SK-N-SH (cell line): ENCODE measurements at places on chromosomes 2 and 18. TPM values are rescaled to one million over a fixed set of nuclear protein-coding genes. Genes with fewer than 3 reads are reported as not detected.

DNA sequence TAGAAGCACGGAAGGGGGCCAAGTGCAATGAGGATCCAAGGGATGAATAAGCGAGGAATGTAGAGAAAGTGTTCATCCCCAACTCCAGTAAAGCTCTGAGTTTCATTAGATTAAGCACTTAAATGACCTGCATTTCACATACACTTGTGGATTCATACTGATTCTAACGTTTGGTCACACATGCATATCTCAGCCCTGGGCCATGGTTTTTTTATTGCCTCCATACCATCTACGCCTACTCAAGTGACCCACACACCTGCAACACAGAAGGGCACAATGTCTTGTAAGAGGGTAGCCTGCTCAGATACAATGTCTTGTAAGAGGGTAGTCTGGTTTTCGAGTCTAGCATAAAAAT, 566 bp upstream of the MRPS5 start:
- no peak overlapping the region for H3K27ac ChIP-seq
- H3K4me1 ChIP-seq, result peaks cover 3% of the 10 kb centered on the region; the same call in 1 of the 2 replicates
- H3K4me3 ChIP-seq, result peak overlapping the region; percentile 77
- no peak for DNase-seq

DNA sequence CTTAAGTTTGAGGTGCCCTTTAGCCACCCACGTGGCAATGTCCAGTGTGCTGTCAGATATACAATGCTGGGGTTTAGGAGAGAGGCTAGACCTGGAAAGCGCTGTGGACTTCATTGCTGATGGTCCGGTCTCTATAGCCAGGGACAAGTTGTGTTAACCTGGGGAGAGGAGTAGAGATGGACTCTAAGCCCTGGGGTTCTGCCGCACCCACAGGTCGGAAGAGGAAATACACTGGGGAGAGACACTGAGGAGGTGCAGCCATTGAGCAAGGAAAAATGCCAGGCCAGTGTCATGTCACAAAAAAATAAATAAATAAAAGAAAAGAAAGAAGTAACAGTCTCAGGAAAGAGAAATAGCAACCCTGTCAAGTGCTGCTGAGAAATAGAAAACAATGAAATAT, 106.9 kb upstream of the CBLN2 start:
- H3K36me3 ChIP-seq, result no peaks in the 10 kb centered on the region
- H3K27me3 ChIP-seq, result no peaks in the 10 kb centered on the region
- H3K27ac ChIP-seq, result no peak overlapping the region
- no peak overlapping the region for H3K4me3 ChIP-seq
- no peaks in the 10 kb centered on the region for H3K4me1 ChIP-seq

GRCh38 chr2:145547620-145548019, 1027.7 kb upstream of the ZEB2 start:
- H3K36me3 ChIP-seq, result no peaks in the 10 kb centered on the region
- H3K4me3 ChIP-seq, result no peak overlapping the region
- no peaks in the 10 kb centered on the region for H3K4me1 ChIP-seq
- no peaks in the 10 kb centered on the region for H3K27me3 ChIP-seq
- H3K27ac ChIP-seq, result no peak overlapping the region
- no peak for DNase-seq

Gene FTCDNL1
- polyA plus RNA-seq, result not detected in 2 replicates

GRCh38 chr2:118264232-118264990, 176.1 kb downstream of the INSIG2 start:
- H3K27ac ChIP-seq, result no peak overlapping the region
- no peak for DNase-seq
- no peaks in the 10 kb centered on the region for H3K27me3 ChIP-seq
- H3K4me1 ChIP-seq, result no peaks in the 10 kb centered on the region

GRCh38 chr18:55576001-55576400, 12.0 kb downstream of the TCF4 start:
- no peak overlapping the region for H3K27ac ChIP-seq
- no peaks in the 10 kb centered on the region for H3K27me3 ChIP-seq
- peaks cover 36% of the 10 kb centered on the region for H3K36me3 ChIP-seq
- no peak overlapping the region for H3K4me3 ChIP-seq
- no peak for DNase-seq

Gene RAB17
- polyA plus RNA-seq, result 0.10 and 0.19 TPM in 2 replicates

- H3K4me1 ChIP-seq, result no peaks in the 10 kb centered on the region
- H3K4me3 ChIP-seq, result no peak overlapping the region
- DNase-seq, result no peak
- no peak overlapping the region for H3K27ac ChIP-seq
- no peaks in the 10 kb centered on the region for H3K27me3 ChIP-seq
Observed at GRCh38 chr2:7169593-7169992, 252.4 kb downstream of the RNF144A start.

Gene PRKRA
- polyA plus RNA-seq, result 35.7 and 44.3 TPM in 2 replicates

Gene PXDN
- 76.8 and 146 TPM in 2 replicates for polyA plus RNA-seq

GRCh38 chr2:9983401-9984216, 32.1 kb downstream of the GRHL1 start:
- H3K27ac ChIP-seq, result peak overlapping the region; percentile 74; the same call in 1 of the 2 replicates
- H3K36me3 ChIP-seq, result no peaks in the 10 kb centered on the region
- no peak for DNase-seq
- peaks cover 25% of the 10 kb centered on the region for H3K4me1 ChIP-seq

- H3K36me3 ChIP-seq, result peaks cover 52% of the 10 kb centered on the region; the same call in 1 of the 2 replicates
- no peak for DNase-seq
- H3K27me3 ChIP-seq, result no peaks in the 10 kb centered on the region
Observed at GRCh38 chr2:33190393-33190937, 243.7 kb downstream of the LTBP1 start.

DNA sequence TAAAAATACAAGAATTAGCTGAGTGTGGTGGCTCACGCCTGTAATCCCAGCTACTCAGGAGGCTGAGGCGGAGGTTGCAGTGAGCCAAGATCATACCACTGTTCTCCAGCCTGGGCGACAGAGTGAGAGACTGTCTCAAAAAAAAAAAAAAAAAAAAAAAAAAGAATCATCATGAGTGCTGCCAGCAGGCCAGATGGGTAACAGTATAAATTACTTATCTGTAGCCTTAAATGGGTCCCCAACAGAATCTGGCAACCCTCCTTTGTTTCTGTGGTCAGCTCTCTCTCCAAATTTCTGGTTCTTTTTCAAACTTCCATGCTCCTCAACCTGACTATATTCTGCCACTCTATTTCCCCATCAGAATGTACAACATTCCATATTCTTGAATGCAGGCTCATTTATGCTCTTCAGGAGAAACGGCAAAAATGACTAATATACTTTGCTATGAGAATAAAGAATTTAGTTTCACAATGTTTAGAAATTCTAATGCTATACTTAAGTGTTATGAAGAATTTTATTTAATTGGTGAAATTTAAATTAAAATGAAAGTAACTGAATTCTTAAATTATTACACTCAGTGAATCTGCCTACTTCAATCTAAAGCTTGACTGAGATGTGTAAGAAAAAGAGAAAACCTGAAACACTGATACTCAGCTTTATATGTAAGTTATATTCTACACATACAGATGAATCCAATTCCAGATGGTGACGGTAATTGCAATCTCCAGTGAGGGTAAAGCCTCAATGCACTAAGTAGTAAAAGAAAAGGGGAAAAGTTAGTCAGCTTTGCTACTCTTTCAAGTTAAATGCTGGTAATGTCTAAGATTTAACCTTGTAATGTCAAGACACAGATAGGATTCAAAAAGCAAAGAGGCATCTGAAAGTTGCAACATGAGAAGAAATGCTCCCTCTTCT, 24.8 kb downstream of the LPIN2 start:
- no peak for DNase-seq
- H3K27ac ChIP-seq, result no peak overlapping the region; the same call in 1 of the 2 replicates
- H3K4me3 ChIP-seq, result no peak overlapping the region; the same call in 1 of the 2 replicates
- peaks cover 18% of the 10 kb centered on the region for H3K36me3 ChIP-seq
- H3K27me3 ChIP-seq, result no peaks in the 10 kb centered on the region

DNA sequence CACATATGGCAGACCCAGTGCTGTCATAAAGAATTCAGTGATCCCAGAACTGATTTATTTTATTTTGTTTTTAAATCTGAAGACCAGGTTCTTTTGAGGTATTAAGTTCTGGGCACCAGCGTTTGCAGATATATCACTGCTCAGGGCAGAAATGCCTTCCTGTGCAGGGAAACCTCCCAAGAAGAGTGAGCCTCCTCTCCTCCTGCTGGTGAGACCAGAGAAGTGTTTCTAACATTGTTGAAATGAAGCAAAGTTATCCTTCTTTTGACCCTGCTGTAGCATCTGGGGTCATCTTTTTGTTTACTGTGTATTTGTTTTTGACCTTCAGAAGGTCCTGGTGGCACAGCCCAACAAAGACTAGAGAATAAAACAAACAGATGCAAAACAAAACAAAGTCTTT, 94.0 kb downstream of the AQP4 start:
- no peak overlapping the region for H3K4me3 ChIP-seq
- no peaks in the 10 kb centered on the region for H3K27me3 ChIP-seq
- peak overlapping the region; percentile 91; the same call in 1 of the 2 replicates for H3K27ac ChIP-seq
- H3K36me3 ChIP-seq, result no peaks in the 10 kb centered on the region
- no peak for DNase-seq

Gene SLC4A1AP
- 9.4 and 9.8 TPM in 2 replicates for polyA plus RNA-seq

DNA sequence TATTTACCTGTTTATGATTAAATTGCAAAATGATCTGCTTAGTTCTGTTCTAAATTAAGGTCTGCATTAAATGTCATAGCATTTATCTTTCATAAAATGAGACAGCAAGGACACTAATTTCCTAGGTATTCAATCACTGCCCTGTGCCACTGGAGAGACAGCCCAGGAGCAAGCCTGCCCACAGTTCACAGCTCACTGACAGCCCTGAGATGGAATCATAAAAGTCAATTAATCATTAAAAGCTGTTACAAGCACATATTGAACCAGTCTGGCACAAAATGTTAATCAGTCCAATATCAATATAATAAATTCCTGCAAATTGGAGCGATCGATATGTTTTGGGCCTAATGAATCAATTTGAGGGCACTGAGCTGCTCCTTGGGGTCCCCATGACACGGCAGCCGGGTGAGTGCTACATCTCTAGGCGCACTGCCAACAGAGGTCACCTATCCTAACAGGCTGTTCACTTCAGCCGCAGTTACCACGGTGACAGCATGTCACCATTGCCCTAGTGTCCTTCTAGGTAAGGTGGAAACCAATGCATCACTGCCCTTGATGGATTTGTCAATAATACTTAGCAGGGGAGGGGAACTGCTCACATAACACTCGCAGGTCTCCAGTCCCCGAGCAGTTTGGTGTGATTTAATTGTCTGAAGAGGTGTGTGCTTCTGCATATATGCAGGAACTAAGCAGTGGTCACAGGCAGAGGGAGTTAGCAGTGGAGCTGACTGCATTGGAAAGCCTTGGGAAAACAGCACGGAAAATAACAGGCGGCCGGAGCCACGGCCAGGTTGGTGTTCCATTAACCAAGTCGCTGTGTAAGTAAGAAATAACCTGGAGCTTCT, 47.3 kb downstream of the POU3F3 start:
- no peaks in the 10 kb centered on the region for H3K36me3 ChIP-seq
- H3K4me3 ChIP-seq, result no peak overlapping the region
- DNase-seq, result no peak
- H3K4me1 ChIP-seq, result no peaks in the 10 kb centered on the region
- no peak overlapping the region for H3K27ac ChIP-seq

GRCh38 chr2:215476424-215476823, 40.6 kb upstream of the FN1 start:
- no peaks in the 10 kb centered on the region for H3K27me3 ChIP-seq
- H3K4me1 ChIP-seq, result no peaks in the 10 kb centered on the region
- no peak overlapping the region; the same call in 1 of the 2 replicates for H3K27ac ChIP-seq

Gene EHD3
- 45.3 and 45.4 TPM in 2 replicates for polyA plus RNA-seq

Gene VIT
- polyA plus RNA-seq, result not detected in 2 replicates

- no peak overlapping the region for H3K4me3 ChIP-seq
- H3K27me3 ChIP-seq, result no peaks in the 10 kb centered on the region
- H3K4me1 ChIP-seq, result no peaks in the 10 kb centered on the region
- H3K27ac ChIP-seq, result no peak overlapping the region
- H3K36me3 ChIP-seq, result no peaks in the 10 kb centered on the region
- DNase-seq, result no peak
Observed at GRCh38 chr2:120586507-120587278, 149.0 kb upstream of the GLI2 start.

DNA sequence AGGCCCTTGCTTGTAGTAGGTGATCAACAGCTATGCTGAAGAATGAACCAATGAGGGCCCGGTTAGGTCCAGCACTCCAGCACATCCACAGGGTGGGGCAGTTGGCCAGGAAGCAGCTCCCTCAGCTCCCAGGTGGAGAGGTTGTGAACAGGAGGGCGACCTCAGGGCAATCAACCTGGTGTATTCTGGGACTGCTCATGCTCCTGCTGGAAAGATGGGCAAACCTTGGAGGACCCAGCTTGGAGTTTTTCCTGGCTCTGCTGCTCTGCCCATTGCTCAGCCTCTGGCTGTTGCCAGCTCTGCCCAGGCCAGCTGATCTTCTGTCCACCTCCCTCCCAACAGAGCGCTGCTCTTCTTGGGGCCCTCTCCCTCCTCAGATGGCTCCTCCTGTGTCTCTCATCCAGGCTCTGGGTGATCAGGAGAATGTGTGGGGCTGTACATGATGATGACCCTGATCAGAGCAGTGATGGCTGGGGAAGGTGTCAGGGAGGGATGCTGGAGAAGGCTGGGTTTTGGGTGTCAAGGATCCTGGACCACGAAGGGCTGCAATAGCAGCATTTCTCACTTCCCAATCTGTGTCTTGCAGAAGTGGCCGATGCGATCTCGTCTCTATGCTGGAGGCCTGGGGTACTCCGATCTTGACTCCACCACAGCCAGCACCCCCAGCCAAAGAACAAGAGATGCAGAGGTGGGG, 3.4 kb downstream of the TCF23 start:
- peaks cover 4% of the 10 kb centered on the region; the same call in 1 of the 2 replicates for H3K27me3 ChIP-seq
- no peak overlapping the region for H3K4me3 ChIP-seq
- H3K27ac ChIP-seq, result no peak overlapping the region
- H3K36me3 ChIP-seq, result no peaks in the 10 kb centered on the region
- H3K4me1 ChIP-seq, result no peaks in the 10 kb centered on the region

Gene GPR45
- not detected in 2 replicates for polyA plus RNA-seq

Gene EPB41L3
- polyA plus RNA-seq, result 0.15 and 0.84 TPM in 2 replicates

Gene CCDC74A
- polyA plus RNA-seq, result 16.6 and 21.3 TPM in 2 replicates

- no peak overlapping the region for H3K4me3 ChIP-seq
- no peak overlapping the region for H3K27ac ChIP-seq
- no peaks in the 10 kb centered on the region for H3K36me3 ChIP-seq
- H3K4me1 ChIP-seq, result no peaks in the 10 kb centered on the region
- no peaks in the 10 kb centered on the region for H3K27me3 ChIP-seq
Observed at GRCh38 chr2:234328444-234328990, 168.4 kb downstream of the ARL4C start.

GRCh38 chr18:79912409-79912991, 39.0 kb downstream of the SLC66A2 start:
- H3K4me3 ChIP-seq, result no peak overlapping the region
- no peaks in the 10 kb centered on the region for H3K4me1 ChIP-seq
- DNase-seq, result no peak

- peak; percentile 57 for DNase-seq
- peak overlapping the region; percentile 73 for H3K27ac ChIP-seq
- H3K36me3 ChIP-seq, result no peaks in the 10 kb centered on the region
- no peak overlapping the region for H3K4me3 ChIP-seq
- peaks cover 22% of the 10 kb centered on the region for H3K4me1 ChIP-seq
Observed at GRCh38 chr2:108613261-108614042, 79.2 kb downstream of the LIMS1 start.

GRCh38 chr18:80154293-80154692, 45.2 kb downstream of the ADNP2 start:
- H3K36me3 ChIP-seq, result peaks cover 14% of the 10 kb centered on the region
- H3K4me3 ChIP-seq, result no peak overlapping the region
- no peak for DNase-seq
- H3K27me3 ChIP-seq, result no peaks in the 10 kb centered on the region
- H3K4me1 ChIP-seq, result no peaks in the 10 kb centered on the region; the same call in 1 of the 2 replicates
- H3K27ac ChIP-seq, result no peak overlapping the region
